ENCODE measurements at places on chromosomes 12 and 14.

DNA sequence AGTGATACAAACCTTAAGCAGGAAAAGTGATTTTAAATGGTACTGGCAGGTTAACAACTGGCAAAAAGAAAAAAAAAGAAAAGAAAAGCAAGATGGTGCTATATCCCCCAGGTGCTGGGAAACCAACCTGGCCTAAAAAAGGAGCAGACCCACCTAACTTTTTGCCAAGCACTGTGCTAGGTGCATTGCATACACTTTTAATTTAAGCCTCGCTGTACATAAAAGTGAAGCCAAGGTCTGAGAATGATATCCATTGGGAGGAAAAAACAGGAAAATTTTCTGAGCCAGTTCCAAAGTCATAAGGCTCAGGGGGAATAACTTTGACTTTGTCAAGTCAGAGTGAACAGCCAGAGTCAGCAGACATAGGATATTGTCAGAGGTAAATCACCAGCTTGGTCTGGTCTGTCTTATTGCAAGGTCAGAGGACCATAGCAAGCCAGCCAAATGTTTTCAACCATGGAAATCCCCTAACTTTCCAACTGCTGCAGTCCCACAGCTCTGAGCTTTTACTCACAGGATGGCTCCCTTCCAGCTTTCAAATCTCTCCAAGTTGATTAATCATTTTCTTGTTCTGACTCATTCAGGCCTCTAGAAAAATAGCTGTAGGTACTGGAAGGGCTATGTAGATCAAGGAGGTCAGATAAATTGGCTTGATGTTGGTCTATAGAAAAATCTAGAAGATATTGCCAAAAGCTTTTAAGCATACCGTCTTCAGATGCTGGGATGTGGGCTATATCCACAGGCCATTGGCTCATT lies 412.9 kb downstream of the RAD51B start:
- DNase-seq = peak; percentile 43

GRCh38 chr12:84704856-84705255 lies 207.7 kb downstream of the SLC6A15 start:
- DNase-seq = no peak

- DNase-seq = no peak
Observed at GRCh38 chr12:15719230-15719629, 70.0 kb downstream of the EPS8 start.

DNA sequence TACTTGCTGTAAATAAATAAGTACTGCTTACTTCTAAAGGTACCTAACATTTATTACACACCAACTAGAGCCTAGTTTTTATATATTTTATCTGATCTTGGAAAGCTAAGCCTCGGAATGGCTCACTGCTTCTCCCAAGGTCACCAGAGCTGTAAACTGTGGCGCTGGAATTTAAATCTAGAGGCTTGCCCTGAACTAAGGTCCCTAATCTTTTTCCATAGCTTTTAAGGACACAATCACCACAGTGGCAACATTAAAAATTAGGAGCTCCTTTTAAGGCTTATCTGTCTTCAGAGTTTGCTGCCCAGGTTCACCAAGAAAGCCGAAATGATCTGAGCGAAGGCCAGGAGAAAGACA lies 670 bp downstream of the CCNB1IP1 start:
- DNase-seq = no peak

DNA sequence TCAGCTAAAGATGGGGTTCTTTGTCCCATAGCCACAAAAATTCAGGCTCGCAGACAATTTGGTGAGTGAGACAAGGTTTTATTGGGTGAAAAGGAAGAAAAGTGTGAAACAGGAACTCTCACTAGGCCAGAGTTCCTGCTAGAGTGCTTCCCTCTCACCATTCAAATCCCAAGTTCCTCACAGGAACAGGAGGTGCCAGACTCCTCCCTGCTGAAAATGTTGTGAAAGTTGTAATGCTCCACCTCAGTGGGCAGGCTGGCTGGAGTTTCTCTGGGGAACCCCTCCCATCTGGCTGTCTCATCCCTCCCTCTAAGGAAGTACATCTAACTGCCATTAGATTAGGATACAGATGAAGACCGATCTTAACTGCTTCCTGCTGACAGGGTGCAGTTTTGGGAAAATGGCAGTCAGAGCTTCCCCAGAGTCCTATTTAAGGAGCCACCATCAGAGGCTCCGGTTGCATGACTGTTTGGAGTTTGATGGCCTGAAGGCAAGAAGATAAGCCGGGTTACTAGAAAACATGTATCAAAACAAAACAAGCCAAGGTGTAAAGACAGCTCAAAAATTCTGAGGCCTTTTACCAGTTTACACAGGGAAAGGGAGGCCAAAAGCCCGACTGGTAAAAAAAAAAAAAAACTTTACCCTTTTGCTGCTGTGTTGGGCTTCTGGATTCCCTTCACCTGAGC lies 127.6 kb downstream of the FSCB start:
- no peak for DNase-seq

- DNase-seq = no peak
Observed at GRCh38 chr12:118334241-118334640, 38.5 kb downstream of the TAOK3 start.

GRCh38 chr12:117155278-117156060 lies 34.8 kb downstream of the FBXO21 start:
- DNase-seq = peak; percentile 100

DNA sequence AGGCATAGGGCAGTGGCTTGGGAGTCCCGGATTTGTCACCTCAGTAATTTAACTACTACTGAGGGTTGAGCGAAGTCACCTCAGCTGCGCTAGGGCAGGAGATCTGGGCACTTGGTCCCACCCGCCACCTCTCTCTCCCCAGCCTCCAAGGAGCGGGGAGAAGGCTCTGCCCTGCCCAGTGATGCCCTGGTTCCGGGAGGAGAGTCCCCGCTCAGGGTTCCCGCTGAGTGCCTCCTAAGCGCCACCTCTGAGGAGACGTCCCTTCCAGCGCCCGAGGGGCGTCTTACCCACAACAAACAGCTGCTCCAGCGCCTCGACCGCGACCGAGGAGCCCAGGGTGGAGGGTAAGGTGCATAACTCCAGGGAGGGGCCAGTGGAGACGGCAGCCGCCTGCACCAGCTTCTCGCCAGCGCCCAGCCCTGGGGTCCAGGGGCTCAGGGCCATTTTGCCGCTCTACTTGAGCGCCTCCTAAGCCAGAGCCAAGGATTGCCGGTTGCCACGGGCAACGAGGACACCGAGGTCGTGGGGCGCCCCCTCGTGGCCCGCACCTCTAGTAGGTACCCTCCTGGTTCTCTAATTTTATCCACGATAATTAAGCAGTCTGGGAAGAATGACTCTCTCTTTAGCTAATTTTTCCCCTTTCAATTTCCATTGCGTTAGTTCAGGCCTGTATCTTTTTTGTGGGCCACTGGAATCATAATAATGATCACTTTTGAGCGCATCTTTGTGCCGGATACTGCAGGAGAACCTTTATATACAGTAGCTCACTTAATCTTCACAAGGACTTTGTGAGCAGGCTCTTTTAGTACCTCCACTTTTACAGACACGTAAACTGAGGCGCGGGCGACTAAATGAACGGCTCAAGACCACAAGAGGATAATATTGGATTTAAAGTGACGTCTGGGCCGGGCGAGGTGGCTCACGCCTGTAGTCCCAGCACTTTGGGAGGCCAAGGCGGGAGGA lies at the start of gene CCDC175:
Gene CCDC175, minus strand, starts transcription at position 481 of the 963 bp plus-strand sequence. Its CDS starts 37 bp downstream, at position 444.
- DNase-seq = peak; percentile 91

- DNase-seq = no peak
Observed at GRCh38 chr14:21891921-21892320, 218.3 kb upstream of the OR4E1 start.

DNA sequence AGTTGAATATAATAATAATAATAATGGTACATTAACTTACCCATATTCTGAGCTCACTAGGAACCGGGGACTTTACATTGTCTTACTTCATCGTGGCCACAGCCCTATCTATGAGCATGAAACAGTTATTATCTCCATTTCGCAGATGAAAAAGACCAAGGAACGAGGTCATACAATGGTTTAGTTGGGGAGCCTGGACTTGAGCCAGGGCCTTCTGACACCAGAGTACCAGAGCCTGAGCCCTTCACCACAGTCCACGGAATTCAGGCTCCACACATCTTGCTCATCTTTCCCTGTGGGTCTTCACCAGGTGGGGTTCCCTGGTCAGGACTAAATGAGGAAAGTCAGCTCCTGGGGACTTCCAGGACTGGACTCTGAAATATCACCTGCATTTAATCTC lies 31.3 kb upstream of the CMKLR1 start:
- no peak for DNase-seq

GRCh38 chr12:98060411-98060810 lies 455.0 kb upstream of the TMPO start:
- DNase-seq = no peak

DNA sequence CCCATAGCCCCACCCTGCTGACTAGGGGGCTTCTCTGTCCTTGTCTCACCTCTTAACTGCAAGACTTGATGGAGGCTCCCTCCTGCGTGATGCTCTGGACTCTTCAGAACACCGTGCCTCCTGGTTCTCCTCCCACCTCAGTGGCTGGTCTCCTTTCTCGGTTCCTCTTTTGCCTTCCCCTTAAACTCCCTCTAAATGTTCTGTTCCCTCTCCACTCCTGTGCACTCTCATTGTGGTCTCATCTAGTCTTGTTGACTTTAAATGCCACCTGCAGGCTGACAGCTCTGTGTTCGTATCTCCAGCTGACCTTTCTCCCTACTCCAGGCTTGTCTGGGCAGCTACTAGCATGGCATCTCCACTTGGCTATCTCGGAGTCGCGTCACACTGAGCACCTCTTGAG lies 28.3 kb downstream of the DYNC1H1 start:
- DNase-seq = no peak

DNA sequence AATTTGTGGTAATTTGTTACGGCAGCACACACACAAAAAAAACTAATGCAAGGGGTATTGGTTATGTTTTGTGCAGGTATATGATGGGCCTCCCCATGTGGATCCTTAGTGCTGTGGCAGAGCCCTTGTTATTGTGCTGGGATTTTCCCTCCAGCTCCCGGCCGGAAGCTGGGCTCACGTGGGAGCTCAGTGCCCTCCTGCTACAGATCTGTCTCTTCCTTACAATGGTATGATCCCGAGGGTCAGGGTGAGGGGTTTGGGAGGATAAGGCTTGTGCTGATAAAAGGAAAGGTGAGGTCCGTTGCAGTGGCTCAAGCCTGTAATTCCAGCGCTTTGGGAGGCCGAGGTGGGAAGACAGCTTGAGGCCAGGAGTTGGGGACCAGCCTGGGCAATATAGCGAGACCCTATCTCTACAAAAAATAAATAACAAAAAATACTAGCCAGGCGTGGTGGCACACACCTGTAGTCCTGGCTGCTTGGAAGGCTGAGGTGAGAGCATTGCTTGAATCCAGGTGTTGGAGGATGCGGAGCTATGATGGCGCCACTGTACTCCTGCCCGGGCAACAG lies 861 bp upstream of the SLC48A1 start:
- DNase-seq = no peak

GRCh38 chr14:94288610-94289465 lies 4.2 kb downstream of the SERPINA10 start:
- peak; percentile 71 for DNase-seq

Measured in H7 (cell line).